ENCODE measurements at places on chromosomes 11 and 22.

DNA sequence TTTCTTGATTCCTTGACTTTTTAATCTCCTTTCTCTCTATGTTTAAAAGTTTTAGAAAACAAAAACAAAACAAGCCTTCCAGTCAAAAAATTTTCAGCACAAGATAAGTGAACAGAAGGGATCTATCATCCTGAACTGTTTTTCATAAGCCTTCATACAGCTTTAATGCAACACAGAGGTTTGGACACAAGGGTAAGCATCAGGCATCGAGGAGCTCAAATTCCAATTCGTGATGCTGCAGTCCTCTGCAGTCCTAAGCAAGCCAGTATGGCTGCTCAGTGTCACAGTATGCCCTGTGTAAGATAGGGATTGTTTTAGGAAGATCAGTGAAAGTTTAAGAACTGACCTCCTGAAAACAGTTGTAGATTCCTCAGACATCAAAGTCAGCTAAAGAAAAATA lies 740.9 kb downstream of the NTM start:
- no peak for DNase-seq

- no peak for DNase-seq
Measured at GRCh38 chr22:43017525-43018460, 2.8 kb upstream of the PACSIN2 start.

DNA sequence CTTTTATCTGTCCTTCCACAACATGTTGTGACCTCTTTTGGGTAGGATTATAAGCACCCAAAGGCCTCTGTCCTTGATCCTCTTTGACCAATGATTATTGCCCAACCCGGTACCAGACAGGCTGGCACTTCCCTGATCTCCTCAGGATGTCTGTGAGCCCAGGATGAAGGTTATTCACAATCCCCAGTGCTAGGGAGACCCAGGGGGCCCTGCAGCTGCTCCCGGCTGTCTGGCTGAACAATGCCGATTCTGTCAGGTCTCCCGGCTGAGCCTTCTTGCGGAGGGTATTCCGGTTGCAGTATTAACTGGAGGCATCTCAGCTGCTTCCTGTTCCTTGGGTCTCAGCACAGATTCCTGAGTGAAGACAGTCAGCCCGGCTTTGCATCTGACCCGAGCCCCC lies 71.2 kb upstream of the CDON start:
- no peak for DNase-seq

GRCh38 chr11:111115890-111116289 lies 129.6 kb upstream of the POU2AF2 start:
- DNase-seq = no peak

GRCh38 chr11:122305426-122306320 lies 189.7 kb upstream of the BLID start:
- no peak for DNase-seq

DNA sequence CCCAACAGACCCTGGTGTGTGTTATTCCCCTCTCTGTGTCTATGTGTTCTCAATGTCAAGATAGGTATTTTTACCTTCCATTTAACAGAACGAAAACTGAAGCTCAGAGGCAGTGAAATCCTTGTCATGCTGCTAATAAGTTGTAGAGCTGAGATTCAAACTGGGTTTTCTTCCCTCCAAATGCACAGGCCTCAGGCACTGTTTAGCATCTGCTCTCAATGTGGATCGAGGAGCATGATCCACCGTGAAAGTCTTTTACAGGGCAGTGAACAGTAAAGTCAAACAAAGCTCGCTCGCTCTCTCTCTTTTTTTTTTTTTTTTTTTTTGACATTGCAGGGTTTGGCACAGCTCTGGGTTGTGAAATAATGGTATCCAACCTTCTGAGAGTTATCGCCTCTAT lies 401.0 kb upstream of the SYN3 start:
- DNase-seq = no peak

DNA sequence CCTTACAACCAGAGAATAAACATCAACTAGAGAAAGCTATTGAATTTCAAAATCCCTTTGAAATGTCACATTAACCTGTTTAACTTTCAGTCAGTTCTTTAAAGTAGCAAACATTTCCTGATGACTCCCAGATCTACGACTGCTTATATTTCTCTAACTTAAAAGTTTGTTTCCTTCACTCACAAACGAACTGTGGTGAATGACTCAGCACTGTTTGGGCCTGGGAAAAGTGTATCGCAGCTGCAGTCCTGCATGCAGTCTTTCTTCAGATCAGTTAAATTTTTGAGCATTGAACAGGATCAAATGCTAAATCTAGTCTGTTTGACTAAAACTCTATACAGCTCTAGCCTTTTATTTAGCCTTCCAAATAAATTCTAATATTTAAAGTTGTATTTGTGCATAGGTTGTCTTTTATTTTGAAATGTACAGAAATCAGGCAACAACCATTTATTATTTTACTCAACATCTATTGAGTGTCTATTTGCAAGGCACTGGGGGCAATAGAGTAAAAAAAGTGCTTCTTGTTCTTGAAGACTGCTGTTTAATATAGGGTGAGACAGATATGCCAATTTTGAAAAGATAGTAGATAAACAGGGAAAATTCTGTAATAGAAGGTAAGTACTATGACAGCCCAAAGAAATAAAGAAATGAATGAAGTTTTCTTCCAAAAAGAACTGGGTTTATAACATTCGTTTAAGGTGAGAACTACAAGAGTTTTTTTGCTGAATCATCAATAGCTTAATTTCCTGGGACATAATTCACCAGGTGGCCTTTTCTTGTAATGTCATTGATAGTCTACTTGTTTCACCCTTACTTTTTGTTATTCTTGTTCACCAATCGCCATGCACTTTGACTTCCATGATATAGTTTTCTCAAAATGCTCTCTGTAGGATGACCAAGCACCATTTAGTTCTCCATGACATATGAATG lies 235.4 kb downstream of the METTL15 start:
- peak; percentile 65 for DNase-seq

DNA sequence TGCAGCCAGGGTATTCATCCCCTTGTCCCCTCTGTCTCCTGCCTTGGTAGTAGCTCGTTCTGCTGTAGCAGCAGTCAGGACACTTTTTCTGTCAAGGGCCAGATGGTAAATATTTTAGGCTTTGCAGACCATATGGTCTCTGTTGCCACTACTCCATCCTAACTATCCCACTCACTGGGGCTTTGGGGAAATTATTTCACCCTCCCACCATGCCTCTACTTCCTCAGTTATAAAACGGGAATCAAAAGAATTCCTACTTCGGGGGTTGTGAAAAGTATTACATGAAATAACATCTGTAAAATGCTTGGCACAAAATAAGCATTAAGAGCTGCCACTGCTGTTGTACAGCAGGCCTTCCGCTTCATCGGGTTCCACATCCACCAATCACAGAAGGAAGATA lies 89.9 kb upstream of the LDLRAD3 start:
- DNase-seq = no peak

DNA sequence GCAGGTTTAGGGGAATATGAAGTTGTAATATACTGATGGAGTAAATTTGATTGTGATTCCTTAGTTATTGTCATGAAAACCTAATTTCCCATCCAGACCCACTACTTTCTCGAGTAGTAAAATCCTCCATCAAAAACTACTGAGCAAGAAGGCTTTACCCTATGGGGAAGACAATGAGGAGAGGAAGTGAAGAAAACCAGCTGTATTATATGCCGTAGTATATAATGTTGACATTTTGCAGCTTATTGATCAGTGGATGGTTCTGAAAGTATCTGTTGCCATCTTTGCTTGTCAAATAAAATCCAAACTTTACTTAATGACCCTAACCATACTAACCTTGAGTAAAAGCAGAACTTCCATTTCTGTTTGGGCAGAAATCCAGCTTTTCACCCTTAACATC lies 292.8 kb upstream of the RAG2 start:
- no peak for DNase-seq

GRCh38 chr11:75345455-75346160 lies 5.9 kb downstream of the ARRB1 start:
- no peak for DNase-seq

- DNase-seq = no peak
Measured at GRCh38 chr11:2262301-2263070, 7.9 kb downstream of the ASCL2 start.

DNA sequence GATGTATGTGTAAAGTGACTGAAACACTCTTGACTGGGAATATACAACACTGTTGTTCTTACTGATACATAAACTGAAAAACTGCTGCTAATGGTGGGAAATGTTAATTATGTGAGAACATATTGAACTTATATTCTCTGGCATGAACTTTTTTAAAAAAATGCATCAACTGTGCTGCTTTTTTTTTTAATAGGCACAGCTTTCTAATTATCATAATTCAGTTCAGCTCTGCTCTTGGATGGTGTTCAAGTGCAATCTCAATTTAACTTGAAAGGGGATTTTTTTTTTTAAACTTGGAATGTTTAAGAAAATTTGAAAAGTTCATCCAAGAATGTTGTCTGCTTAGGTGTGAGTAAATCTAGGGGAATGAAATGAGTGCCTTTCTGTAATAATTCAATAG lies 5.2 kb downstream of the TEAD1 start:
- DNase-seq = no peak

- no peak for DNase-seq
Measured at GRCh38 chr11:95459291-95460042, 228.5 kb upstream of the SESN3 start.

Data from skeletal muscle cell (primary cell).